ENCODE measurements at places on chromosomes 16 and 17.

DNA sequence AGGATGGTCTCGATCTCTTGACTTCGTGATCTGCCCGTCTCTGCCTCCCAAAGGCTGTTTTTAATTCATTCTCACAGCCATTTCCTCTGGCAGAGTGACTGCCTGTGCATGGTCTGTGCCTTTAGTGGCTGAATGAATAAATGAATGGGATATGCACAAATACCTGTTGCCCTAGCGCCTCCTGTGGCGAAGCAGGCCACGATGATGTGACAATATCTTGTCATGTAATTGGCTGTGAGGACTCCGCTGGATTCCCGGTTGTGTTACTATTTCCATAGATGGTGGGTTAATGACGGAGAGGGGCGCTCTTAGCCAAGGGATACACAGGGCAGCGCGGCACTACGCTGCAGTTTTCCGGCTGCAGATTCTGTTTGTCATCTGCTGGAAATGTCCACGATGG, 26.8 kb upstream of the ENDOV start:
- no peak for DNase-seq

DNA sequence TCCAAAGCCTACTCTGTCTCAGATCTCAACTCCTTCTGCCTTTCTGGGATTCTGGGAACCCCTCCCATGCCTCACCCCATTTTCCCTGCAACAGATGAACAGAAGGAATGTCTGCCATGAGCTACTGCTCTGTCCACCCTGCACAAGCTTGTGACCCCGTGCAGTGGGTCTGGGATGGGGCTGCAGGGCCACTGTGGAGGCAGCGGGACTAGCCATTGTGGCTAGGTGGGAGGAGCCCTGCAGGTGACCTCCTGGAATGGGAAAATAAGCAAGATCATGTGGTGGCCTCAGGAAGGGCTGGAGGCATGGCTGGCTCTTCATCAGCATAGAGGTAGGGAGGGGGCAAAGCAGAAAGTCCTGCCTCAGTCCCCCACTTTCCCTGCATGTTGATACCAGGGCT, 13.7 kb downstream of the PDP2 start:
- no peak for DNase-seq

DNA sequence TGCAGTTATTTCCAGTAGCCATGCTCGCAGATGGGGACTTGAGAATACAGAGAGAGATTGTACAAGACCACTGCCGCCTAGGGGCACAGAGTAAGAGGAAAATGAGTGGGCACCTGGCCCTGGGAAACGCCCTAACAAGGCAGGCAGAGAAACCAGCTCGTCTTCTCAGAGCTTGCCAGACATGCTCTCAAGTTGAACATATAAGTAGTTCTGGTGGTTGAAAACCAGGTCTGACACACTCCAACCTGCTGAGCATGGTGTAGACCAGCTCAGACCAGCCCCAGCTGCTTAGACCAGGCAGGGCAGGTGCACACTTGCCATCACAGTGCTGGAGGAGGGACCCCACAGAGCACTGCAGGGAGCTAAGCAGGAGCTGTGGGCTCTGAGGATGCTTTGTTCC, 250.5 kb downstream of the CPPED1 start:
- DNase-seq, result no peak

GRCh38 chr17:7745748-7746470, 28.4 kb downstream of the DNAH2 start:
- DNase-seq, result no peak

DNA sequence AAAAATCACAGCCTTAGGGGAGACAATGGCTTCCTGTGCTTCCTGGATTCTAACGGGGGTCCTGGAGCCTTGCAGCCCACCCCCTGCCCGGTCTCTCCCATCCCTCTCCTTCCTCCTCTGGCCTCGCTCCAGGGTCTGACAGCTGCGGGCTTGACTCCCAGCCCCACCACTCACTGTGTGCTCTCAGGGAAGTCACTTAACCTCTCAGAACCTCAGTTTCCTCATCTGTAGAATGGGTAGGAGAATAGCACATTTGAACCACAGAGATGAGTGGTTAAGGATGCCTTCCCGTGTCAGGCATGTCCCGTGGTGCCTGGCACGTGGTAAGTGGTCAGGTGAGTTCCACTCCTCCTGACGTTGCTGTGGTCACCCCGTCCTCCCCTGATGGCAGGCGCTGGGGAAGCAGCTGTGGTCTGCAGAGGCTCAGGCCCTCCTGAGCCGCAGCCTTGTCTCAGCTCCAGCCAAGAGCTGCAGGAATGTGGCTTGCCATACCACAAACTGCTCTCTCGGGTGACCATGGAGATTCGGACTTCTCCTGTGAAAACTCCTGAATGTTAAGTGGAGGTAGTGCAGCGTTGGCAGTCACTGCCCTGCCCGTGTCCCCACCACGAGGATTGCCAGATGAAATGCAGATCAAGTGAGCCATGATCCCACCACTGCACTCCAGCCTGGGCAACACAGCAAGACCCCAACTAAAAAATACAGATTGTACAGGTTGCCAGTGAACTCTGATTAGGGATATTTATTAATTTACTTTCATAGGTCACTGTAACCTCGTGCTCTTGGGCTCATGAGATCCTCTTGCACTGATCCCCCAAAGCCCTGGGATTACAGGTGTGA, 85.7 kb downstream of the NT5M start:
- no peak for DNase-seq

GRCh38 chr17:81380666-81381518, 14.4 kb upstream of the BAHCC1 start:
- DNase-seq, result no peak

- DNase-seq, result no peak
These were observed 643.2 kb downstream of the WWOX start for GRCh38 chr16:78742501-78743283.

- no peak for DNase-seq
These were observed 41.3 kb downstream of the TMEM100 start for GRCh38 chr17:55681342-55681700.

DNA sequence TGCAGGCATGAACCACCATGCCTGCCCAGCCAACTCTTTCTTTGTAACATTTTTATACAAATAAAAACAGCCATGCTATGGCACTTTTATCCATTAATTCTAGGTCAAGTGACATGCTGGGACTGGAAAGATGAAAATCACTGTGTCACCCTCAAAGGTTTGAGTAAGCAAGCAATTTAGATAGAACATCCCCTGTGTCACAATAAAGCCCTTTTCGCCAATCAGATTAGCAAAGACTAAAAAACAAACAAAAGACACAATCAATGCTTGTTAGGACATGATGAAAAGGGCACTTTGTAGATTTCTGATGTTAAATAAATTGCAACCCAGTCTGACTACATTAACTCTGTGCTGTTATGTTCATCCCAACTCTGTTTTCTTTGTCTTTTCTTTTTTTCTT, 26.4 kb downstream of the CHP2 start:
- DNase-seq, result no peak

DNA sequence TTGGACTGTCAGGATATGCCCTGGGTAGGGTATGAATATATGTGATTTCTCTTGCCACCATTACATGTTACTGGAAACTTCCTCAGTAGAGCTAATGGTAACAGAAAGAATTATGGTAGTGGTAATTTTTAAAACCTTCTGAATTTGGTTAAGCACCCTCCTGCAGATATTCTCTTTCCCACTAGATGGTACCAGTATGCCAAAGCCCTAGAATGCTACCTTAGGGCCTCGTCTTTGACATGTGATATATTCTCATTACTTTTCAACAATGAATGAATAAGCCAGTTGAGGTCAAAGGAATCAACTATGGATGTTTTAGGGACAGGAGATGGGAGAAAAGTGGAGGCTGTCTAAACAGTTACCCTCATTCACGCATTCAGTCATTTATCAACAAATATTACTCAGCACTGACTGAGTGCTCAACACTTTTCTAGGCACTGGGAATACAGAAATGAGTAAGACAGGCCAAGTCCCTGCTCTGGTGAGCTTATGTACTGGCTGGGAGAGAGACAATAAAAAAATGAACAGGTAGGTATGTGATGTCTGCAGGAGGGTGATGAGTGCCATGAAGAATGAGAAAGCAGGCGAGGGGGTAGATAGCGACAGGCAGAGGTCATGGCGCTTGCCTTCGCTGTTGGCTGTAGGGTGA, 14.7 kb downstream of the CDH13 start:
- DNase-seq, result no peak

DNA sequence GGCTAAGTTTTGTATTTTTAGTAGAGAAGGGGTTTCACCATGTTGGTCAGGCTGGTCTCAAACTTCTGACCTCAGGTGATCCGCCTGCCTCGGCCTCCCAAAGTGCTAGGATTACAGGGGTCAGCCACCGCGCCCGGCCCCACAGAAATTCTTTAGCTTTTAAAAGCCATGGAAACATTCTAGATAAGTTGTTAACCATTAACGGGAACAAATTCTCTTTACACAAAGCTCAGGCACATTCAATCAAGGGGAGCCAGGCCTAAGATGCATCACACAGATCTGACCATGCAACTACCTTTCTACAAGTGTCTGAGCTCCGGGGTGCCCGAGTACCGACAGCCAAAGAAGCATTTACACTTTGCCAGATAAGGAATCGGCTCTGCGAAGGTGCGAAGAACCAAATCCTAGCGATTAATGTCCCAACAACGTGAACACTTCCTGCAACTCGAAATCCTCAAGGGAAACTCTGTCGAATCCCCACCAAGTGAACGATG, 1.0 kb downstream of the EMC8 start:
- DNase-seq, result no peak

- no peak for DNase-seq
These were observed 17.1 kb downstream of the PHB1 start for GRCh38 chr17:49397586-49397985.

DNA sequence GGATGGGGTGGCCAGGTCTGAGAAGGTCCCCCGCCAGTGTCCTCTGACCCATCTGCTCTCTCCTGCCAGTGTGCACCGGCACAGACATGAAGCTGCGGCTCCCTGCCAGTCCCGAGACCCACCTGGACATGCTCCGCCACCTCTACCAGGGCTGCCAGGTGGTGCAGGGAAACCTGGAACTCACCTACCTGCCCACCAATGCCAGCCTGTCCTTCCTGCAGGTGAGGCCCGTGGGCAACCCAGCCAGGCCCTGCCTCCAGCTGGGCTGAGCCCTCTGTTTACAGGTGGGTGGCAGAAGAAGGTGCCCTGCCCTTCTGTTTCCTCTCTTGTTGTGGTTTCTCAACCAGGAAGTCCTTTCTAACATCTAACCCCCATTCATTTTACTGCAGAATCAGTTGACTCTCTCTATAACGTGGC, 7.1 kb downstream of the ERBB2 start:
- DNase-seq, result no peak

DNA sequence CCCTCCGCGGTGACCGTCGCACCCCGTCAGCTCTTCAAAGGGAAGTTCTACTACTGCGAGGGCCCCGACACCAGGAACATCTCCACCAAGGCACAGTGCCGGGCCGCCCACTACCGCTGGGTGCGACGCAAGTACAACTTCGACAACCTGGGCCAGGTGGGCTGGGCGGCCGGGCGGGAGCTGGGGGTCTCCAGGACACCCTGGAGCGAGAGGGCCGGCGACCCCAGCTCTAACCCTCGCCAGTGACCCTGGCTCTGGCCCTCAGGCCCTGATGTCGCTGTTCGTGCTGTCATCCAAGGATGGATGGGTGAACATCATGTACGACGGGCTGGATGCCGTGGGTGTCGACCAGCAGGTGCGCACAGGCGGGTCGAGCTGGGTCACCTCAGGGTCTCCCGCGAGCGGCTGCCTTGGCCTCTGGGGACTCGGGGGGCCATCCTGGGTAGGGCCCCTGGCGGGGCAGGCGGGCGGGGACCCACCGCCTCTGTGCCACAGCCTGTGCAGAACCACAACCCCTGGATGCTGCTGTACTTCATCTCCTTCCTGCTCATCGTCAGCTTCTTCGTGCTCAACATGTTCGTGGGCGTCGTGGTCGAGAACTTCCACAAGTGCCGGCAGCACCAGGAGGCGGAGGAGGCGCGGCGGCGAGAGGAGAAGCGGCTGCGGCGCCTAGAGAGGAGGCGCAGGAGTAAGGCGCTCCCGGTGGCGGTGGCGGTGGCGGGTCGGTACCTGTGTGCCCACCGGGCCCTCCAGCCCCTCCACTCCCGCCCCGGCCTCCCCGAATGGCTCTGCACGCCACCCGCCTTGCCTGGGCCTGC, 13.4 kb downstream of the TPSG1 start:
- DNase-seq, result no peak

- DNase-seq, result no peak
These were observed 53.5 kb downstream of the SOCS1 start for GRCh38 chr16:11202260-11203091.

GRCh38 chr17:62657690-62658089, 30.2 kb downstream of the MRC2 start:
- DNase-seq, result no peak

GRCh38 chr16:72482695-72483094, 310.7 kb upstream of the PMFBP1 start:
- no peak for DNase-seq

DNA sequence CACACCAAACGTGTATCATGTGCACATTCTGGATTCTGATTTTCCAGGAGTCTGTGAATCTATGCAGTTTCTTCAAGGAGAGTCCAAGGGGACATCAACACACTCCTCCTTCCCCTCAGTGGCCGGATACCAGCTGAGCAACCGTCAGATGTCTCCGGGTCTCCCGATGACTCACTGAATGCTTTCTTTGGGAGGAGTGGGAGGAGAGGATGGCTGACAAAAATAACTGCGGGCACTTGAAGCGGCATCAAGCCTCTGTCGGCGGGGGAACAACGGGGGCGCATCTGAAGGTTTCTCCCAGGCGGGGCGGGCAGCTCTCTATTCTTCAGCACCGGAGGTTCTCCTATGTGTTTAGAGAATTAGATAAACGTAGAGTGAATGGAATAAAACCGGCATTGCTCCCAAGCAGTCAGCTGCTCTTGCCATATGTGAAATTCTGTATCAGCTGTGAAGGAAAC, 24.6 kb upstream of the LRRC75A start:
- DNase-seq, result no peak

- DNase-seq, result no peak
These were observed 406.0 kb upstream of the MAF start for GRCh38 chr16:80006241-80007215.

Data from cortex of kidney (tissue), 1 donor.